GM23338 (cell line): ENCODE measurements at places on chromosomes 5 and 9. TPM values are rescaled to one million over a fixed set of nuclear protein-coding genes. Genes with fewer than 3 reads are reported as not detected.

- no peak for DNase-seq
These were observed 72.2 kb upstream of the FAM169A start for GRCh38 chr5:74938250-74938933.

- no peak for DNase-seq
These were observed 59.1 kb downstream of the PFDN1 start for GRCh38 chr5:140243706-140244250.

DPYSL3 gene
- total RNA-seq = 440 and 455 TPM in 2 replicates

GRCh38 chr9:98370976-98371315, 115.5 kb upstream of the TBC1D2 start:
- no peak for DNase-seq

FGFR4 gene
- total RNA-seq = 145 and 150 TPM in 2 replicates

DNA sequence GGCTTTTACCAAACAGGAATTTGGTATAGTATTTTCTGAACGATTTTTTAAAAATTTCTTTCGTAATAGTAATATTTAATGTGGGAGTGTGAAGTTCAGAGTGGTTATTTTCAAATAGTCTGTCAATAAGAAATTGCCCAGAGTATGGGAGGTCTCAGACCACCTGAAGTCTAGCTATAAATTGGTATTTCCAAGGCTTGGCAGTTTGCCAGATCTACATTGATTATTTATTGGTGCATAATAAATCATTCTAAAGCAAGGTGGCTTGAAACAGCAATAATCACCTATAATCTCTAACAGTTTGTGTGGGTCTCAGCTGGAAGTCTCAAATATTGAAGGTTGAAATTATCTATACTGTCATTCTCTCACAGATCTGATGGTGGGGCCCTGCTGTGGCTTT, 118.5 kb downstream of the PRR16 start:
- no peak for DNase-seq

DNAJA1 gene
- 95.4 and 102 TPM in 2 replicates for total RNA-seq

DNA sequence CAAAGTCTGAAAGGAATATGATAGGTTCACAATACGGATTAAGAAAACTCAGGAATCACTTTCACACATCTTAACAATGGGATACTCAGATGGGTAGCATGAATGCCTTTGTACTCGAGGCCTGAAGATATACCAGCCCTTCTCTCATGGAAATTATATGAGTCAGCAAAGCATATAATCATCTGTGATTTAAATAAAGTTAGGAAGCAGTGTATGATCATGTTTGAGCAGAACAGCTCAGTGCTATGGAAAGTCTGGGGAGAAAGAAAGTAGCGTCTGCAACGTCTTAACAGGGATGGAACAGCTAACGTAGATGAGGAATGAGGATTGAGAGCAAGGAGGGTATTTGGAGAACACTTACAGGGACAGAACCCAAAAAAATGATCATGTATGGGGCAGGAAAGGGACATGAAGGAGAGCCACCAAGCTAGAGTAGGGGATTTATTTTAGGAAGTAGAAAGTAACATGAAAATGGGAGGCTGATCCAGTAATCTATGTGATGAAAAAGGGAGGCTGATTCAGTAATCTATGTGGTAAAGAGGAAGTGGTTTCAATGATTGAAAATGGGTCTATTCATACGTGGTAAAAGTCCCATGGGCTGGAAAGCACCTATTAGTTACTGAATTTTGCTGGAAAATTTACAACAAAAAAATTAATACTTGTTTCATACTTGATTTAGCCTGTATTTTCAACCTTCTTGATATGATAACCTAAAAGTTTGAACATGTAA, 85.9 kb downstream of the GNA14 start:
- no peak for DNase-seq

GRCh38 chr5:10291692-10292339, 15.9 kb downstream of the CMBL start:
- no peak for DNase-seq

DNA sequence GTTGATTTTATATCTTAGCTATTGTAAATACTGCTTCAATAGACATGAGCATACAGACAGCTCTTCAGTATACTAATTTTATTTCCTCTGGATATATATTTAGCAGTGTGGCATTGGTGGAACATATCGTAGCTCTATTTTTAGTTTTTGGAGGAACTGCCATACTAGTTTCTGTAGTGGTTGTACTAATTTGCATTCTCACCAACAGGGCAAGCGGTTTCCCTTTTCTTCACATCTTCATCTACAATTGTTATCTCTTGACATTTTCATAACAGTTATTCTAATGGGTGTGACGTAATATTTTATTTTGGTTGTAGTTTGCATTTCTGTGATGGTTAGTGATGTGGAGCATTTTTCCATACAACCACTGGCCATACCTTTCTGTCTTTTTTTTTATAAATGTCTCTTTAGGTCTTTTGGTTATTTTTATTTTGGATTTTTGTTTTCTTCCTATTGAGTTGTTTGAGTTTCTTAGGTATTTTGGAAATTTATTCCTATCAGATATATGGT, 32.5 kb downstream of the TAF11L14 start:
- DNase-seq = no peak

EPB41L4B gene
- 32.2 and 34.4 TPM in 2 replicates for total RNA-seq

GRCh38 chr9:112378328-112379176, 1.4 kb upstream of the HSDL2 start:
- no peak for DNase-seq

- no peak for DNase-seq
These were observed 905.6 kb upstream of the CDH6 start for GRCh38 chr5:30287890-30288289.

DNA sequence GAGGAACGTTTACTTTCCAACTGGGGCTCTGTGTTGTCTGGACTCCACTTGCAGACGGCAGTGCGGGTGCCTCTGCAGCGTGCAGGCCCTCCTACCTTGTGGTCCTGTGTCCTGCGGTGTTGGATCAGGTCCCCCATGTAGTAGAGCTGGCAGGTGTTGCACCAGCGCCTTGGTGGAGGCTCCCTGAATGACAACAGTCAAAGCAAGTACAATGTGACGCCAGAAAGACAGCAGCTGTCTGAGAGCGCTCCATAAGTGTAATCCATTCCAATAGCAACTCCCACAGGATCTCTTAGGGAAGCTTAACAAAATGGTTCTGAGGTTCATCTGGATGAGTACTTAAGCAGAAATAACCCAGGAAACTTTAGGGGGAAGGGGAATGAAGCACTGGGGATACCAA, 9.9 kb downstream of the BBLN start:
- DNase-seq = no peak

DNA sequence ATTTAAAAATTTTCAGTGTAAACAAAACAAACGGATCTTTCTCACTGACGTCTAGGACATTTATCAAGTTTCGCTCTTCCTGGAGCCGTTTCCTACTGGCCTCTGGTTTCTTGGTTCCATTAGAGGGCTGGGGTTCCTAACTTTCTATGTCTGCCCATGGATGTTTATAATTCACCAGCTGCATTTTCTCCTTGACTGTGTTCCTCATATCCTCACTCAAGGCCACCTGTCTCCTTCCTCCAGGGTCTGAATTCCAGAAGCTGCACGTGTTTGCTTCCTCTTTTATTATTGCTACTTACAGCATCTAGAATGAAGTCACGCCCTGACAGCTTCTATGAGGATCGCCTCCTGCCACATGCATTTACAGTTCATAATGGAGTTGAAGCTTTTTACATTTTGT, 74.1 kb upstream of the BASP1 start:
- no peak for DNase-seq

PCDHB10 gene
- 0.89 and 2.7 TPM in 2 replicates for total RNA-seq

DNA sequence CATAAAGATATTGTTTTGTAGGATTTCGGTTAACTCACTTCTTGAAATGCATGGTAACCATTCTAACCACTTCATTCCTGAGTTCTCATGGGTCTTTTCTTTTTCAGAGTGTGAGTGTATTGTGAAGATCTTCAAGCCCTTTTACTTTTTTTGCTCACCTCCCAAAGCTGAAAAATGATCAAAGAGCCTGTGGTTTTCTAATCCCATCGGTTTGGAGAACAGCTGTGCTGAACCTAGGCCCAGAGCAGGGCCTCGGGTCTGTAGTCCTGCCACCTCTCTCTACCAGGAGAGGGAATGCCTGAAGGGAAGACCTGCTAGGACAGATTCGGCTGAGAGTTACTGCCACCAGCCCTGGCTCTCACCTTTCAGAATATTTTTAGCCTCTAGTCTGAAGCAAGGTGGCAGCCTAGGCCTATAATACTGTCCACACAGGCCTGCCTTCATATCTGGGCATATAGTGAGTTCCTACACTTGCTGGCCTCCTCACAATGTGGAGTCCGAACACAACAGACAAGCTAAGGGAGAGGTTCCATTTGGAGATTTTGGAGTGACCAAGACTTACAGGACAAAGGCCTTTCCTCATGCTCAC, 13.8 kb downstream of the RGMB start:
- DNase-seq = no peak

POU4F3 gene
- 0.49 TPM in 1 of 2 replicates, not detected in the other for total RNA-seq

GRCh38 chr5:124963236-124963919, 216.9 kb upstream of the ZNF608 start:
- DNase-seq = peak; percentile 56

DNA sequence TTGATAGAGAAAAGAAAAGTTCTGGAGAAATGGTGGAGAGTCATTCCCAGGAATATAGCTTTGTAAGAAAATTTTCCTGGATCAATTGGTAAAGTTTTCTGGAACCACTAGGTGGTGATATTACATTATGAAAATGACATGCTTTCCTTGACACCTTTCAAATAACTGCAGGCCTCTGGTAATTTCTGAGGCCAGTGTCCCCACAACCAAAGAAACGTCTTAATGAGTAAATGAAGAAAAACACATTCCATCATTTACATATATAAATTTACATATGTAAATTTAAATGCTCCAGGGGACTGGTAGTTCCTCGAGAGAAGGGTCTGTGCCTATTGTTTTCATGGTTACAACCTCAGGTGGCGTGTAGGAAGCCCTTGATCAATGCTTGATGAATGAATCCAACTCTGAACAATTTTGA, 17.2 kb upstream of the RGS3 start:
- peak; percentile 79 for DNase-seq

GRCh38 chr9:116178481-116179211, 25.1 kb downstream of the PAPPA start:
- no peak for DNase-seq

SLC34A3 gene
- not detected in 2 replicates for total RNA-seq

- DNase-seq = no peak
These were observed 9.2 kb upstream of the ISL1 start for GRCh38 chr5:51373880-51374523.

- no peak for DNase-seq
These were observed 32.7 kb upstream of the ZCCHC9 start for GRCh38 chr5:81268521-81269196.

- DNase-seq = no peak
These were observed 395.4 kb downstream of the NTRK2 start for GRCh38 chr9:85064811-85065371.

DNA sequence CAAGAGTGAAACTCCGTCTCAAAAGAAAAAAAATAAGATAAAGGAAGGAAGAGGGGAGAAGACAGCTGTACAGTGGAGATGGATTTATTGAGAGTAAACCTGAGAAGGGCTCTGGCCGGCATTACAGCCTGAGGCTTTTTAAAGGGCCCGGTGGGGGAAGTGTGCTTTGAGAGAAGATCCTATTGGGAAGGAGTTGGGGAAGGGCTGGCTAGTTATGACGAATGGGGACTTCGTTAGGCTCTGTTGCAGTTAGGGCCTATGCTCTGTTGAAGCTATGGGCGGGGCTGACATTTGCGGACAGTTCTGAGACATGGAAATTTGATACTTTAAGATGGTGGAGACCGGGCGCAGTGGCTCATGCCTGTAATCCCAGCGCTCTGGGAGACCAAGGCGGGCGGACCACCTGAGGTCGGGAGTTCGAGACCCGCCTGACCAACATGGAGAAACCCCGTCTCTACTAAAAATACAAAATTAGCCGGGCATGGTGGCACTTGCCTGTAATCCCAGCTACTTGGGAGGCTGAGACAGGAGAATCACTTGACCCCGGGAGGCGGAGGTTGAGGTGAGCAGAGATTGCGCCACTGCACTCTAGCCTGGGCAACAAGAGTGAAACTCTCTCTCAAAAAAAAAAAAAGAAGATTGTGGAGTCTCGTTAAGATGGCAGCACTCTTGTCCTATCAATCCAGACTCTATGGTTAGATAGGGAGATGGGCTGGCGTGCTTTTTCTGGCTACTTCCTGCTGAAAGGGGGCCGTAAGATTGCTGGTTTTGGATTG, 33.2 kb downstream of the C9orf50 start:
- peak; percentile 70 for DNase-seq

DNA sequence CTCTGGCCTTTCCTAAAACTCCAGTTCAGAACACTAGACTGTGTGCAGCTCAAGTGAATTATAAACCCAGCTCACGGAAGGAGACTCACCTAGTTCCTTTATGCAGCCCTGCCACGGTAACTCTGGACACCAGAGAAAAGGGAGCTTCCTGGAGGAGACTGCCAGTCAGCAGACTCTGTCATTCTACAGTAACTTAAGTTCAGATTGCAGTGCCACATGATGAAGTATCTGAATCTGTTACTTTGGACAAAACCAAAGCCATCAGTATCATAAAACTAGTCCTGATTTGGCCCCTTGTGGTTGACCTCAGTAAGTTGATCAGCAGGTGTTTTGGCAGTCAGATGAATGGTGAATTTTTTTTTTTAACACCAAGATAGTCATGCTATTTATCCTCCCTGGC, 2.7 kb downstream of the MTRR start:
- DNase-seq = no peak

- no peak for DNase-seq
These were observed 16.2 kb downstream of the LHX6 start for GRCh38 chr9:122212473-122213004.

SWI5 gene
- total RNA-seq = 26.6 and 31.8 TPM in 2 replicates

GRCh38 chr5:98339141-98339848, 434.2 kb upstream of the RGMB start:
- DNase-seq = no peak

ORM2 gene
- 0.76 TPM in 1 of 2 replicates, not detected in the other for total RNA-seq

- DNase-seq = no peak
These were observed 148.0 kb downstream of the FGF1 start for GRCh38 chr5:142537938-142538337.

DNA sequence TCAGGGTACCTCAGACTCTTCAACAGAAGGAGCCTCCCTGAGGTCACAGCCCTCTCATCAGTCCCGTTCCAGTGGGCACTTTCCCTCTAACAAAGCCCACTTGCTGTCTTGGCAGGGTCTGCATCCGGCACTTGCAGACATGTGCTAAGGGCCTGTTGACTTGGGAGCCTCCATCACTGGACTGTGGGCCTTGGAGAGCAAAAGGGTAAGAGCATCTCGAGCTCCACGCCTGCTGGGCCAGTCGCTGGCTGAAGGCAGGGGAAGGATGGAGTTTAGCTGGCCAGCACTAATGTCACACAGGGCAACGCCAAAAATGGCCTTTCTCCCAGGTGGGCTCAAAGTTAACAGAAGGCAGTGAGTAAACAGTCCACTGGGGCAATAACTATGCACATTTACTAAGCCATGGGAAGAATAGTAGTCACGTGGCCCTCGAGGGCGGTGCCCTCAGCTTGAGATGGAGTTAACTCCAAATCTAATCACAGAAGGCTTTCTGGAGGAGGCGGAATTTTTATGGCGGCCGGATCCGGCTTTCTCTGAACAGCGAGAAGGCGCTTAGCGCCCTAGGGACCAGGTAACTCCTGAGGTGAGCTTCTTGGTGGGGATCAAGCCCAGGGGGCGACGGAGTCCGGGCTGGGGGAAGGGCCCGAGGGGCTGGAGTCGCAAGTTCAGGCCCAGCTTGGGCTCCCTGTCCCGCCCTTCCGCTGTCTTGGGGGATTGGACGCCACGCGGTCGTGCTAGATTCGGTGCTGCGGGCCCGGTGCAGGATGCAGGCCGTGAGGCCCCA, 2.0 kb upstream of the NSD1 start:
- peak; percentile 69 for DNase-seq

GRCh38 chr5:98217138-98217537, 556.3 kb upstream of the RGMB start:
- DNase-seq = no peak

- peak; percentile 66 for DNase-seq
These were observed 34.4 kb downstream of the KIF2A start for GRCh38 chr5:62340392-62340791.

SLC1A1 gene
- total RNA-seq = 8.2 and 8.8 TPM in 2 replicates

INSL6 gene
- not detected in 2 replicates for total RNA-seq

GLDC gene
- total RNA-seq = 133 and 139 TPM in 2 replicates
